Activated naive CD4-positive, alpha-beta T cell treated with anti-CD3 and anti-CD28 coated beads, Interleukin-2, amount 50 U/mL, for 16 hours (primary cell): ENCODE measurements at places on chromosomes 6 and 20.
A peak's percentile ranks its signal among the peaks of the same experiment; 100 is the strongest.

GRCh38 chr20:64000906-64001305 lies 20.0 kb downstream of the PRPF6 start:
- no peak for DNase-seq

GRCh38 chr6:28433119-28433518 lies 10.2 kb downstream of the ZSCAN23 start:
- no peak for DNase-seq

GRCh38 chr20:52824494-52825216 lies 147.5 kb upstream of the TSHZ2 start:
- DNase-seq: no peak

GRCh38 chr6:14079971-14080370 lies 37.6 kb upstream of the CD83 start:
- DNase-seq: no peak

- no peak for DNase-seq
Measured at GRCh38 chr20:43459022-43459942, 1.6 kb downstream of the SRSF6 start.

- no peak for DNase-seq
Measured at GRCh38 chr6:20205722-20206161, 6.5 kb downstream of the MBOAT1 start.

DNA sequence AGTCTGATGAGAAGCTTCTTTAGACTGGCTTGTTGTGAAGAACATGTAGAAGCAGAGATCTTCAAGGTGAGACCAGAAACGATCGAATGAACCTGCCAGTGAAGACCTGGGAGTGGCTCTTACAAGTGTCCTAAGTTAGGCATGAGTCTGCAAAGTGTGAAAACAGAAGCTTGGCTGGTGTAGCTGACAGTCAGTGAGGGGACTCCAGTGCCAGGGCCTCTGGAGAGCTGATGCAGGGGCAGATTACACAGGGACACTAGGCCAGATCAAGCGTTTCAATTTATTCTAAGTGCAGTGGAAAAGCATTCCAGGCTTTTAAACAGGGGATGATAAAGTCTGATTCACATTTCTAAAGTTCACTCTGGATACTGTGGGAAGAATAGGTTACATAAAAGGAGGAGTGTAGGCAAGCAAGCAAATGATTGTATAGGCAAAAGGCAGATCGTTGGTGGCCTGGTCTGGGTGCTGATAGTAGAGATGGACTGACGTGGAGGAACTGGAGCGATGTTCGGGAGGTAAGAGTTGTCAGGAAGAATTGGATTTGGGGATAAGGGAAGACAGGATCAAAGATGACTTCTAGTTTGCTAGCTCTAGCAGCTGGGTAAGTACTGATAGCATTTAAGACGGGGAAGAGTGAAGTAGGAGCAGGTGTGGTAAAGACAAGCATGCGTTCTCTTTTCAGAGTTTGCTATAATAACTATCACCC lies 133.5 kb downstream of the MAN1A1 start:
- no peak for DNase-seq

DNA sequence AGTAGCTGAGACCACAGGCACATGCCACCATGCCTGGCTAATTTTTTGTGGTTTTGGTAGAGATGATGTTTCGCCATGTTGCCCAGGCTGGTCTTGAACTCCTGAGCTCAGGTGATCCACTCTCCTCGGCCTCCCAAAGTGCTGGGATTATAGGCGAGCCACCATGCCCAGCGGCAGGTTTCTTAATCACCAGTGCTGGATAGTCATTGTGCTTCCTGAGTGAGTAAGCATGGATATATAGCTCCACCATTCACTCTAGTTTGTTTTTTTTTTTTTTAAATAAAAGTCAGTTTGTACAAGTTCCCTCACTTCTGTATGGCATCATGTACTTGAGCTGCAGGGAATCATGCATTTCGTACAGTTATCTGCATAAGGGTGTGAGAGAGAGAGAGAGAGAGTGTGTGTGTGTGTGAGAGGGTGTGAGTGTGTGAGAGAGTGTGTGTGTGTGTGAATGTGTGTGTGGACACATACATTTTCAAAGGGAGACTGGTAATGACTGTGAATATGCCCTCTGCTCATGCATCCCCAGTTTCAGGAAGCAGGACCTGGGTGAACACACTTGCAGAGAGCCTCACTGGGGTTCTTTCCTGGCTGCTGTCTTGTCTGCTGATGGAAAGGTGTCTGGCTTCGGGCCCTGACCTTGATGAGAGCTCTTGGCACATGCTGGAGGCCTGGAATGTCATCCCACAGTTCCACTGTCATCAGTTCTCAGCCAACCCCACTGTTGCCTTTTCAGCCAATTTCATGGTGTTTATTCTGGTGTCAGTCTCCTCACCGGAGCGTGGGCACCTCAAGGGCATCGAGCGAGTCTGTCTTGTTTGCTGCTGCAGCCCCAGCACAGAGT lies 65.0 kb upstream of the XRN2 start:
- no peak for DNase-seq

GRCh38 chr6:27966044-27966443 lies 9.0 kb downstream of the OR2B6 start:
- DNase-seq: no peak

GRCh38 chr20:57948180-57948955 lies 238.6 kb upstream of the PMEPA1 start:
- DNase-seq: no peak

GRCh38 chr20:31560746-31561598 lies 44.1 kb upstream of the ID1 start:
- DNase-seq: no peak

- DNase-seq: no peak
Measured at GRCh38 chr6:134233180-134233955, 84.5 kb downstream of the SGK1 start.

- no peak for DNase-seq
Measured at GRCh38 chr6:42556462-42556861, 7.4 kb upstream of the UBR2 start.

- no peak for DNase-seq
Measured at GRCh38 chr6:168258795-168259194, 60.8 kb downstream of the DACT2 start.

- DNase-seq: peak; percentile 50
Measured at GRCh38 chr20:45138561-45139300, 14.5 kb upstream of the WFDC12 start.

- peak; percentile 14 for DNase-seq
Measured at GRCh38 chr6:137495703-137496336, 1.6 kb upstream of the OLIG3 start.

DNA sequence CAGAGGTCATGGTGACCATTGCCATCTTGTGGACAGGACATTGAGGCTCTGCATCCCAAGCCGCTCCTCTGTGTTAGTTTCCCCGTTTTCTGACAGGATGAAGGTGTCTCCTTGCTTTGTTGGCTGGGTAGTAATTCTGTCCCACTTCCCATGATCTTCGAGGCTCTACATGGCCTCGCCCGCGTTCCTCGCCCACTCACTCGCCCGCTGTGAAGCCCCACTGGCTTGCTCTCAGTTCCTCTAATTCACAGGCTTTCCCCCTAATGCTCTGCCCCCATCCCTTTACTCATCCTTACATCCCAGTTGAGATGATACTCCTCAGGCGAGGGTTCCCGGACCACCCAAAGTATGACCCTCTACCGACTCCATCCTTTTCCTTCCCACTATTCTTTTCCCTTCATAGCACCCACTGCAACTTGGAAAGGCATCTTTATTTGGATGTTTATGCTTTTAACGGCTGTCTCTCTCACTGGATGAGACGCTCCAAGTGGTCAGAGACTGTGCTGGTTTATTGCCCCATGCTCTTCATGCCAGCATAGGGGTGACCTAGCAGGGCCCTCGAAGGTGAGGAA lies 511 bp upstream of the SLC35B2 start:
- DNase-seq: no peak

- DNase-seq: no peak
Measured at GRCh38 chr6:87484491-87484890, 11.7 kb downstream of the SLC35A1 start.

DNA sequence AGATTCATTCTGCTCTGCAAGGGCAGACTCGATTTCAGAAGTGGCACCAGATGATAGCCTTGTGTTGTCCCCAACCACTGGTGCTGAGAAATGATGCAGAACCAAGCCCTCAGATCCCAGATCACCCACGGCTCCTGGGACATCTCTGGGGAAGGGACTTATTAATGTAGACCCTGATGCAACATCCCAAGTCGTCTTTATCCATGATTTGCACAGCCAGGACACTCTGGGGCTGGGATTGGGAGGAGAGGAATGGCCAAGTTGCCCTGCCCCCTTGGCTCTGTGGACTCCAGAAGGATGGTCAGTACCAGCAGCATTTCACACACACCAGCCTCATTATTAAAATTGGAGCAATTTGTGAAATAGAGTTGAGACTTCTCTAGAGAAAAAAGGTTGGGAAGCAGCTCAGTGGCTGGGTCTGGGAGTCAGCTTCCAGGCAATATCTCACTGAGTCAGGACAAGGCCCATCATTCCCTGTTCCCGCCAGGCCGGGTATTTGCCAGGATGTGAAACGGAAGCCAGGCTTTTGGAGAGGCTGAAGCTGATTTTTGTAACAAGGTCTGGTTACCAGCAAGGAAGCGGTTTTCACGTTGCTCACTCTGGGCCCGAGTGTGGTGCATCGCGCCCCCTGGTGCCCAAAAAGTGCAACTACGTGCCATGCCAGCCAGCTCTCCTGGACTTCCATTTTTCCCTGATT lies 67.4 kb downstream of the ZBTB2 start:
- peak; percentile 66 for DNase-seq

DNA sequence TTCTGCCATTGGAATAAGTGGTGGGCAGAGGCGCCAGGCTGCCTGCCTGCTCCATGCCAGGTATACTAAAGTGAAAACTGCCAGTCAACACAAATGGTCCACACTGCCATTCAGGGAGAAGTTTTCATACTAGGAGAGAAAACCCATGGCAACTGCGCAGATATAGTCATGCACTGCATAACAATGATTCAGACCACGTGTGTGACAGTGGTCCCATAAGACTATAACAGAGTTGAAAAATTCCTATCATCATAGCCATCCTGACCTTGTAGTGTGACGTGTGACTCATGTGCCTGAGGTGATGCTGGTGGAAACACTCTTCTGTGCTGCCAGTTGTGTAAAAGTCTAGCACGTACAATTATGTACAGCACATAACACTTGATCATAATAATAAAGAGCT lies 25.1 kb downstream of the ZC3H12D start:
- DNase-seq: no peak

DNA sequence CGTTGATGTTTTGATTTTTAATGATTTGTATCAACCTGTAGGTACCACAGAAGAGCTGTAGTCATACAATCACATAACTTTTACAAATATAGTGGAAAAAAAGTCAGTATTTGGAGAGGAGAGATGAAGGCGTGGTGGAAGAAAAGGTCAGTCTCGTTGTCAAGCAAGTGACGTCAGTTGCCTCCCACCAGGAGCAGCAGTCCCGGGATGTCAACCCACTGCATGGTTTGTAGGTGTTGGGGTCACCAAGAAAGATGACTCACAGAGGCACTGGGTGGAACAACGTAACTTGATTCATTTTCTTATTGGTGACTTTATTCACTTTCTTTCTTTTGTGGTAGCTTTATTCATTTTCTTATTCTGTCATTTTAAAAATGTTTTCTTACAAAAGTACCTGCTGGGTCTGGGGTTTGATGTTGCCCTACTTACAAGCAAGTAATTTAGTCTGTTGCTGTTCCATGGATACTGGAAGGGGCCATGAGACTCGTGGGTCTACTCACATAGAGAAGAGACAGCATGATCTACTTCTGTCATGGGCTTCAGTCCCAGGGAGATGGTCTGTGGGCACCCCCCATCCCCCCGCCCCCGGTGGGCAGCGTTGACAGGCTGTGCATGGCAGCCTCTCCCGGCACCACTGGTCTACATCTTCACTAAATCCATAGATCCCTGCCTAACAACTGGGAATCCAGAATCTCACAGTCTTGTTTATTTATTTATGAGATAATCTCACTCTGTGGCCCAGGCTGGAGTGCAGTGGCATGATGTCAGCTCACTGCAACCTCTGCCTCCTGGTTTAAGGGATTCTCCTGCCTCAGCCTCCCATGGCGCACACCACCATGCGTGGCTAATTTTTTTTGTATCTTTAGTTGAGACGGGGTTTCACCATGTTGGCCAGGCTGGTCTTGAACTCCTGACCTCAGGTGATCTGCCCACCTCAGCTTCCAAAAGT lies 36.4 kb upstream of the SYNJ2 start:
- peak; percentile 37 for DNase-seq

GRCh38 chr6:35731414-35731735 lies 5.5 kb upstream of the ARMC12 start:
- peak; percentile 94 for DNase-seq

- DNase-seq: no peak
Measured at GRCh38 chr20:48749437-48749836, 78.4 kb downstream of the PREX1 start.

GRCh38 chr6:99467509-99468106 lies 42.5 kb upstream of the PNISR start:
- no peak for DNase-seq

- no peak for DNase-seq
Measured at GRCh38 chr20:12113075-12113467, 195.4 kb downstream of the BTBD3 start.

DNA sequence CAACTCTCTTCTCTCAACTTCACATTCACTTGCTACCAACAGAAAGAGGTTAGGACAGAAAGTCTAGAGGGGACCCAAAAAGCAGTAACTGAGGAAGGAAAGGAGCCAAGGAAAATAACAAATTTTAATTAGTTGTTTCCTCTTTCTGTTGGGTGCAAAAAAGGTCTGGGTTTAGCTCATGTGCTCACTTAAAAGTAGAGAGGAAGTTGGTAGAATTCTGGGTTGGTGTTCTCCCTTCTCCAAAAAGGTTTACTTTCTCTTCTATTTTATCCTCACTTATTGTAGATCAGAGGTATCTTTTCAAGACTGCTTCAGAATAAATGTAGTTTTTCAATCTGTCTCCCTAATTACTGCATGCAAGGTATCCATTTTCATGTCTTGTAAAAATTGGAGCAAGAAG lies 42.8 kb downstream of the MAP3K7 start:
- DNase-seq: no peak

DNA sequence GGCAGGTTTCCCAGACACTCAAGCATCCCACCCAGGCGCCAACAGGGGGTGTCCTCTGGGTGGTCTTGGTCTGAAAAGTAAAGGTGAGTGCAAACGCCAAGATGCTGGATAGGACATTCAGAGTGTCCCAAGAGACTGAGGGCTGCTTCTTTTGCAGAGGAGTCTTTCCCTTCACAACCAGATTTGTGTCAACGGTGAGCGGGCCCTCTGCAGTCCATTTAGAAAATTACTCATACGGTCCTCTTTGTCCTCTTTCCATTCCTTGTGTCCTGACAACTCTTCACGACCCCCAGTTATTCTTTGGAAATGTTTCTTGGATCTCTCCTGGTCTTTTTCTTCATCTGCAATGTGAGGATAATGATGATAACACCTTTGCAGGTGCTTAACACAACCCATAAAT lies 257.8 kb downstream of the CDC5L start:
- DNase-seq: no peak

DNA sequence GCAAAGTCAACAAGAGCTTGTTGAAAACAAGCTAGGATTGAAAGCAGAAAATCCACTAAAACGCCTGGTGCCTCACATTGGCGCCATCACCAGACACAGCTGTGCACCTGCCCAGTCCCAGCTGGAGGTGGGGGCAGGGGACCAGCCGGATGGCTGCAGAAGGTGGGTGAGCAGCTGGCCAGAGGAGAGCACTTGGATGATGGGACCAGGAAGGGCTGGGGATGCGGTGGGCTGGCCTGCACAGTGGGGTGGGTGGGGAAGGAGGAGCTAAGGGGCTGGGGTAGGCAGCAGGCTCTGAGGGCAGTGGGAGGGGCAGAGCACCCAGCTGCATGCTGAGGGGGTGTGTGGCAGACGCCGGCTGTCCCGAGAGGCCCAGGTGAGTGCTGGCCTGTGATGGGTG lies 7.1 kb downstream of the CABLES2 start:
- no peak for DNase-seq

- DNase-seq: no peak
Measured at GRCh38 chr6:160102956-160103824, 18.4 kb upstream of the SLC22A1 start.
